Effector CD4-positive, alpha-beta T cell (primary cell): ENCODE measurements at places on chromosomes 13 and 19.

- no peak for DNase-seq
Observed at GRCh38 chr19:58466089-58466759, 656 bp upstream of the ZNF324 start.

DNA sequence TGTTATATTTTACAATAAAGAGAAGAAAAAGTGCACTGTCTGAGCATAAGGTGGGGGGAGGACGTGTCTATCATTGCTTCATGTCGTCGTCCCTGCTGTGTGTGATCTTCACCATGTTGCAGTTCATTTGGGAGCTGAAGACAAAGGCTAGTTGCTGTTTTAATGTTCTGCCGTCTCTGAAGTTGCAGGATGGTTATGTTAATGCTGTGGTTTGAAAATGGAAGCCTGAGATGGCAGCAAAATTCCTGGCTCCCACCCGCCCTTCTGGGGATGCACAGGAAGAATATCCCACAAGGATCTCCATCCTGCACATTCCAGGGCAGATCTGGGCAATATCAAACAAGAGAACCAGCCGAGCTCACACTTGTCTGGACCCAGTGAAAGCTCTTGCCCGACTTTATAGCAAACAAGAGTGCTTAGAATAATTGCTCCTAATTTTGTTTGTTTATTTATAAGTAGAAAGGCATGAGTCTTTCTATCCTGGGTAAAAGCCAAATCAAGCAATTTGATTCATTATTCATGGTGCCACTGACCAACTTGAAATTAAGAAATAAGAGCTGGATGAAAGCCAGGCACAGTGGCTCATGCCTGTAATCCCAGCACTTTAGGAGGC lies 110.3 kb upstream of the ABCC4 start:
- no peak for DNase-seq

DNA sequence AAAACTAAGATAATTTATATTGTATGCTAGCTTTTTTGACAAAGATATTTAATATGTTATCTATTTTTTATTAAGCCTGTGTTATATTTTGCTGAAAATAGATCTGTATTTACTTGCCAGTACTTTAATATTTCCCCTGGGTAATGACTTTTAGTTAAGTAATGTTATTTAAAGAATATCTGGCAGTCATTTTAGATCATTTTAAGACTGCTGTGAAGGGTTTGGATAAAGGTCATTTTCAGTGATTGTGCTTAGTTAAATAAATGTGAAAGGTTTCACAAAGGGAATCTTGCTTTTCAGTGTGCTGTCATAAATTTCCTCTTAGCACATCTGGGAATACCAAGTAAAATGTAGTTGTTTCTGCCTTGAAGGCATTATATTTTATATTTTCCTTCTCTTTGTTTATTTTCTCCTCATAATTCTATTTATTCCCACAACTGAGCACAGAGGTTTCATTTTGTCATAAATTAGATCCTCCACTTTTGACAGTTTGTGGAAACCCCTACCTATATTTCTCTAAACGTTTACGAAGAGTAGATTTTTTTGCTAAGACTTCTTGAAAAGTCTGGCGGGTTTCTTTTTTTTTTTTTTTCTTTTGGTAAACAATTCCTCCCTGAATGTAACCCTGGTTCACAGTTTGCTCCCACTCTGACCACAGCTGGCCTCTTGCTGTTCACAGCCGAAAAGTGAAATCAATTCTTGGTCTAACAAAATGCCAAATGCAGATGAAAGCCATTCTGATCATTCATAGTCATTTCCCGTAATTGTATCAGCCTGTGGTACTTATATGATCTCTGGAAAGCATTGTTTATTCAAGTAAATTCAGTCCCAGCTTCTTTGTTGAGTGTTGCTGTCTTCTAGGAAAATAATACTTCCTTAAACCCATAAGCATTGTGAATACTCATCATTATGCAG lies 87.8 kb downstream of the MAB21L1 start:
- no peak for DNase-seq

DNA sequence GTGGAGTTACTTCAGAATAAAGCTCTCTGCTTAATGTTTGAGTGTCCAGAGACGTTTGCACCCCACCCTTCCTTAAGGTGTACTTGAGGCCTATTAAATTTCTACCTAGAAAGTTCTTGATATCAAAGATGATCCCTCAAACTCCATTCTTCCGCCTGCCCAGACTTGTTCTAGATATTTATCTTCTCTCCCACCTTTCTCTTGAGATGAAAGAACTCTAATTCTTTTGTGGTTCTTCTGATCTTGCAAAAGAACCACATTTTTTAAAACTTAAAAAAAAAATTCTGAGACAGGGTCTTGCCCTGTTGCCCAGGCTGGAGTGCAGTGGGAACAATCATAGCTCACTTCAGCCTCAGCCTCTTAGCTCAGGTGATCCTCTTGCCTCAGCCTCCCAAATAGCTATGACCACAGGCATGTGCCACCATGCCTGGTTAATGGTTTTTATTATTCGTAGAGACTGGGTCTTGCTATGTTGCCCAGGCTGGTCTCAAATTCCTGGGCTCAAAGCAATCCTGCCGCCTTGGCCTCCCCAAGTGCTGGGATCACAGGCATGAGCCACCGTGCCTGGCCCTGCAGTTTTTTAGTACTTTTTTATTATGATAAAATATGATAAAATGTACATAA lies 94.3 kb downstream of the SIPA1L3 start:
- no peak for DNase-seq

DNA sequence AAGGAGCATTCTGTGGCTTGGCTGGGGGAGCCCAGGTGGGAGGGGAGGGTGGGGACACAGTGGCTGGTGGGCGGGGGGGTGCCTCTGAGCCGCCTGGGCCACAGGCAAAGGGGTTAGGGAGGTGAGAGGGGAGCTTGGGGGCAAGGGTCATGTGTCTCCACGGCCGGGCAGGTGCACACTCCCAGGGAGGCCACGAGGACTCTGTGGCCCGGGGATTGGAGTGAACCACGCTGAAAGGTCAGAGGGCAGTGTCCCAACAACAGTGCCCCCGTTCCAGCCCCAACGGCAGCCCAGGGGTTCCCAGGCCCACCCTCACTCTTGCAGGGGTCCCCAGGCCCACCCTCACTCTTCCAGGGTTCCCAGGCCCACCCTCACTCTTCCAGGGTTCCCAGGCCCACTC lies 9.6 kb downstream of the C2CD4C start:
- no peak for DNase-seq

DNA sequence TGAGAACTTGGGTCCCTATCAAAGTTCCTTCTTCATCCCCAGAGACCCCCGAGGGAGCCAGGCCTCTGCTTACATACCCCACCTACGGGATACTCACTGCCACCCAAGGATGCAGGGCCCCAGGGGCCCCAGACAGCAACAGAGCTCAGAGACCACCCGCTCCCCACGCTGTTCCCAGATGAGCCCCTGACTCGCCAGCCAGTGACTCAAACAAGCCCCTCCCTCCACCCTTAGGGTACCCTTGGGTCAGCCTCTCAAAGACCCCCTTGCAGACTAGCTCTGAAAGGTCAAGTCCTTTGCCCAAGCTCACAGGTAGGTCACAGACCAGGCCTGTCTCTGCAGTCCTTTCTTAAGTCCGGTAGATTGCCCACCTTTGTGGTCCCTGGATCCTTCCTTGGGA lies 45.7 kb downstream of the CD320 start:
- DNase-seq = no peak

DNA sequence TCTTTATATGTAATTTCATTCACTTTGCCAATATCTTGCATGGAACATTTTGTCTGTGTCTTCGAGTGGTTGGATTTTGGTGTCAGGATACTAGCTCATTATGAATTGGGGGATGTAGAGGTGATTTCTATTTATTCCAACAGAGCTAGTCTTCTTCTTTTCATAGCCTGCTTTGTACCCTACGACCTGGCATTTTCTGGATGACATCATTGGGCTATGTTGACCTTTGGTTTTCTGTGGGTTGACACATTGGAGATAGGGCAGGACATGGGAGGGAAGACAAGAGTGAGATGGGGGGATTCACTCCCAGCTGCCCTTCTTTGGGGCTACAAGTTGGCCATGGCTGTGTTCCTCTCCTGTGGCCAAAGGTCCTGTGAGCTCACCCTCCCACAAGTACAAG lies 38.0 kb downstream of the WTIP start:
- no peak for DNase-seq

DNA sequence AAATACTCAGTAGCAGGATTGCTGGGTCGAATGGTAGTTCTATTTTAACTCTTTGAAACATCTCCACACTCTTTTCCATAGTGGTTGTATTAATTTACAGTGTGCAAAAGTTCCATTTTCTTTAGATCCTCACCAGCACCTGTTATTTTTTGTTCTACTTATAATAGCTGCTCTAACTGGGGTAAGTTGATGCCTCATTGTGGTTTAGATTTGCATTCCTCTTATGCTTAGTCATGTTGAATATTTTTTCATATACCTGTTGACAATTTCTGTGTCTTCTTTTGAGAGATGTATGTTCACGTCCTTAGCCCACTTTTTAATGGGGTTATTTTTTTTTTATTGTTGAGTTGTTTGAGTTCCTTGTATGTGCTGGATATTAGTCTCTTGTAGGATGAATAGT lies 144.6 kb downstream of the NBEA start:
- DNase-seq = no peak

GRCh38 chr13:46526740-46527139 lies 26.2 kb upstream of the LRCH1 start:
- DNase-seq = no peak

- DNase-seq = no peak
Observed at GRCh38 chr13:44276061-44276460, 97.6 kb upstream of the SERP2 start.
